ENCODE measurements at places on chromosomes 1 and 21.
A peak's percentile ranks its signal among the peaks of the same experiment; 100 is the strongest.

GRCh38 chr1:187504779-187505178 is 676.0 kb downstream of the PLA2G4A start:
- no peak for DNase-seq

GRCh38 chr1:205531191-205532025 is 26.9 kb downstream of the CDK18 start:
- DNase-seq = no peak

- DNase-seq = no peak
Measured at GRCh38 chr1:184215274-184215925, 163.9 kb downstream of the TSEN15 start.

GRCh38 chr1:169395955-169396354 is 28.0 kb downstream of the BLZF1 start:
- DNase-seq = peak; percentile 32

- no peak for DNase-seq
Measured at GRCh38 chr1:204079608-204079999, 6.7 kb downstream of the SOX13 start.

DNA sequence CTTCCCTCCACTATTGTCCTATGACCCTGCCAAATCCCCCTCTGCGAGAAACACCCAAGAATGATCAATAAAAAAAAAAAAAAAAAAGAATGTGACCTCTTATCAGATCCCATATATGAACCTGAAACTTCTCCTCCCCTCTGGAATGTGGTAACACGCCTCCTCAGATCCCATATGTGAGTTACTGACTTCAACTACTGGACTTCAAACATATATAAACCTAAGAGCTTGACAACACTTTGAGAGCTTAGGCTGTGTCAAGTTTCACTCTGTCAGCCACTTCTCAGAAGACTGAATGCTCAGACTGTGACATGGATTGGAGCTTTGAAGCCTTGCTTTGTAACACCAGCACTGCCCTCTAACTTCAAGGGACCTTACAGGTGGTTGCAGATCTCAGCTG is 148.4 kb downstream of the COP1 start:
- DNase-seq = no peak

DNA sequence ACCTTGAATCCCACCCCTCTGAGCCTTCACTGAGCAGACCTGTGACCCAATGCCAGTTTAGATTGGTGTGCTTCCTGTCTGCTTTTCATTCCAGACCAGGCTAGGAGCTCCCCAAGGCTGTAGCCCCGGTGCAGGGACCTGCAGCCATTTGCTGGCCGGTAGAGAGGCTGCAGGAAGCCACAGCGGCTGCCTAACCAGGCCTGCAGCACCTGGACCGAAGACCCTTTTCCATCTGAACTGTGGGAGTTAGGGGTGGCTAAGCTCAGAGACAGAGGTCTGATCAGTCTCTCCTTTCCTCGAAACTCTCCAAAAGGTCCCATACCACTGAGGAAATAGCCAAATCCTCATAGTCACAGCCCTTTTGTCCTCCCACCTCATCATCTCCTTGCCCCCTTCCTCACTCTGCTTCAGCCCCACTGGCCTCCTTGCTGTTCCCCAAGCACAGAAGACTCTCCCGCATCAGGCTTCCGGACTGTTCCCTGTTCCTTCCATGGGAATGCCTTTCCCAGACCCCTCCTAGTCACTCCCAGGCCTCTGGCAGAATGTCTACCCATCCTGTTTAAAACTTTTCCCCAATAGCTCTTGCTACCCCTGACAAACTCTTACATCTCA is 674 bp upstream of the TTC4 start:
- DNase-seq = no peak

GRCh38 chr1:86990826-86991225 is 76.4 kb downstream of the HS2ST1 start:
- DNase-seq = no peak

GRCh38 chr1:6544831-6545230 is 9.5 kb downstream of the NOL9 start:
- DNase-seq = peak; percentile 70

GRCh38 chr1:14913482-14914177 is 239.9 kb upstream of the TMEM51 start:
- no peak for DNase-seq

GRCh38 chr1:154635171-154635570 is 27.2 kb upstream of the ADAR start:
- no peak for DNase-seq

- DNase-seq = no peak
Measured at GRCh38 chr1:113153116-113153803, 80.3 kb downstream of the LRIG2 start.

Measured in fibroblast of skin of abdomen (primary cell).